ENCODE measurements at places on chromosomes 7 and 10. TPM values are rescaled to one million over a fixed set of nuclear protein-coding genes. Genes with fewer than 3 reads are reported as not detected.

The DNAH11 gene
- total RNA-seq, result 3.0 TPM

The KCNIP2 gene
- total RNA-seq, result not detected

The OPALIN gene
- not detected for total RNA-seq

The EFCAB10 gene
- 0.64 TPM for total RNA-seq

The STEAP1B gene
- total RNA-seq, result 7.0 TPM

The BMS1 gene
- total RNA-seq, result 18.1 TPM

The PTPRE gene
- 17.3 TPM for total RNA-seq

The GTPBP10 gene
- 20.0 TPM for total RNA-seq

The CAV1 gene
- total RNA-seq, result 322 TPM

The ARHGAP22 gene
- 29.4 TPM for total RNA-seq

The LRIT1 gene
- total RNA-seq, result not detected

The CLEC2L gene
- total RNA-seq, result not detected

The OLAH gene
- 15.8 TPM for total RNA-seq

The CUBN gene
- total RNA-seq, result 0.85 TPM

The PLPP4 gene
- 1.3 TPM for total RNA-seq

The ZEB1 gene
- total RNA-seq, result 2.1 TPM

The PTF1A gene
- not detected for total RNA-seq

The MYOF gene
- 167 TPM for total RNA-seq

The RET gene
- total RNA-seq, result 1.2 TPM

The OR2AE1 gene
- not detected for total RNA-seq

The CRHR2 gene
- total RNA-seq, result not detected

The HOXA10 gene
- 2.2 TPM for total RNA-seq

The COL26A1 gene
- not detected for total RNA-seq

The NKX1-2 gene
- total RNA-seq, result 2.2 TPM

The RELN gene
- 0.21 TPM for total RNA-seq

The DNAJC12 gene
- 1.7 TPM for total RNA-seq

The GNAT3 gene
- not detected for total RNA-seq

The CPA1 gene
- not detected for total RNA-seq

The NKX2-3 gene
- total RNA-seq, result not detected

The RNF133 gene
- total RNA-seq, result not detected

The CAPZA2 gene
- total RNA-seq, result 183 TPM

The PLCE1 gene
- 0.85 TPM for total RNA-seq

The RNF148 gene
- not detected for total RNA-seq

The CTTNBP2 gene
- 1.1 TPM for total RNA-seq

Data from tracheal epithelial cell (primary cell).